ENCODE measurements at places on chromosomes 13 and 19. TPM values are rescaled to one million over a fixed set of nuclear protein-coding genes. Genes with fewer than 3 reads are reported as not detected.

DZIP1 gene
- total RNA-seq: 4.3 TPM

APOC4 gene
- not detected for total RNA-seq

LPAR2 gene
- total RNA-seq: 10.2 TPM

KIR2DL4 gene
- not detected for total RNA-seq

IFNL1 gene
- total RNA-seq: not detected

LSM4 gene
- 196 TPM for total RNA-seq

NXNL1 gene
- not detected for total RNA-seq

FLT3LG gene
- 6.4 TPM for total RNA-seq

RGS9BP gene
- 0.78 TPM for total RNA-seq

ZNF541 gene
- 0.40 TPM for total RNA-seq

C3 gene
- total RNA-seq: 438 TPM

DKKL1 gene
- 1.3 TPM for total RNA-seq

TGFBR3L gene
- total RNA-seq: not detected

OSCAR gene
- 0.39 TPM for total RNA-seq

ZNF69 gene
- total RNA-seq: 14.1 TPM

CATSPERD gene
- not detected for total RNA-seq

FFAR3 gene
- total RNA-seq: not detected

HCN2 gene
- total RNA-seq: not detected

TDRD12 gene
- not detected for total RNA-seq

ZNF415 gene
- total RNA-seq: 21.0 TPM

LRRC25 gene
- 2.7 TPM for total RNA-seq

LIPE gene
- 8.1 TPM for total RNA-seq

ATP12A gene
- not detected for total RNA-seq

SMAD9 gene
- 110 TPM for total RNA-seq

All from thyroid gland (tissue), 4 donors.